Uterus (tissue), 4 donors: ENCODE measurements at places on chromosomes 1 and 21. TPM values are rescaled to one million over a fixed set of nuclear protein-coding genes. Genes with fewer than 3 reads are reported as not detected.
A peak's percentile ranks its signal among the peaks of the same experiment; 100 is the strongest.

IGSF9 gene
- 1.2 TPM for total RNA-seq

GRCh38 chr1:167685844-167686243 lies 35.9 kb upstream of the MPZL1 start:
- DNase-seq = no peak

DNA sequence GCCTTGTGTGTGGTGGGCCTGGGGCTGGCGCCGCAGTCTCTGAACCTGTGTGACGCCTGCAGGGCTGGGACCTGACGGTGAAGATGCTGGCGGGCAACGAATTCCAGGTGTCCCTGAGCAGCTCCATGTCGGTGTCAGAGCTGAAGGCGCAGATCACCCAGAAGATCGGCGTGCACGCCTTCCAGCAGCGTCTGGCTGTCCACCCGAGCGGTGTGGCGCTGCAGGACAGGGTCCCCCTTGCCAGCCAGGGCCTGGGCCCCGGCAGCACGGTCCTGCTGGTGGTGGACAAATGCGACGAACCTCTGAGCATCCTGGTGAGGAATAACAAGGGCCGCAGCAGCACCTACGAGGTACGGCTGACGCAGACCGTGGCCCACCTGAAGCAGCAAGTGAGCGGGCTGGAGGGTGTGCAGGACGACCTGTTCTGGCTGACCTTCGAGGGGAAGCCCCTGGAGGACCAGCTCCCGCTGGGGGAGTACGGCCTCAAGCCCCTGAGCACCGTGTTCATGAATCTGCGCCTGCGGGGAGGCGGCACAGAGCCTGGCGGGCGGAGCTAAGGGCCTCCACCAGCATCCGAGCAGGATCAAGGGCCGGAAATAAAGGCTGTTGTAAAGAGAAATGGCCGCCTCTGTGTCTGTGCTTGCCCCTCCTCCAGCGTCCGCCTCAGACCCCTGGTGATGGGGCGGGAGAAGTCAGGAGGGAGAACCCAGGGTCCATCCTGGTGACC lies 788 bp downstream of the ISG15 start:
- DNase-seq = no peak

DNA sequence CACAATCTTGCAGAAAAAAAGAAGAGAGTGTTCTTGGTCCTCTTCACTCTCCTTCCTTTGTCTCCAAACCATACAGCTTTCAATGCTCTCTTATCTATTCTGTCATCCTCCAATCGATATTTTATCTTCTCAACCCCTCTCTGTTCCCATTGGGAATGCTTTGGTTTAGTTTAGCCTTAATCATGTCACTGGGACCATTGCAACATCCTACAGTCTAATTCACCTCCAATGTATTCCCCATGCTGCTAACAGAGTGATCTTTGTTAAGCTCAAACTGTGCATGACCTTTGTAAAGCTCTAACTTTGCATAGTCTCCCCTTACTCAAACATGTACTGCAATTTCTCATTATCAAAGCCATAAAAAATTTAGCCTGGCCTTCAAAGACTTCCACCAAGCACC lies 2.9 kb downstream of the MPL start:
- DNase-seq = no peak

DNA sequence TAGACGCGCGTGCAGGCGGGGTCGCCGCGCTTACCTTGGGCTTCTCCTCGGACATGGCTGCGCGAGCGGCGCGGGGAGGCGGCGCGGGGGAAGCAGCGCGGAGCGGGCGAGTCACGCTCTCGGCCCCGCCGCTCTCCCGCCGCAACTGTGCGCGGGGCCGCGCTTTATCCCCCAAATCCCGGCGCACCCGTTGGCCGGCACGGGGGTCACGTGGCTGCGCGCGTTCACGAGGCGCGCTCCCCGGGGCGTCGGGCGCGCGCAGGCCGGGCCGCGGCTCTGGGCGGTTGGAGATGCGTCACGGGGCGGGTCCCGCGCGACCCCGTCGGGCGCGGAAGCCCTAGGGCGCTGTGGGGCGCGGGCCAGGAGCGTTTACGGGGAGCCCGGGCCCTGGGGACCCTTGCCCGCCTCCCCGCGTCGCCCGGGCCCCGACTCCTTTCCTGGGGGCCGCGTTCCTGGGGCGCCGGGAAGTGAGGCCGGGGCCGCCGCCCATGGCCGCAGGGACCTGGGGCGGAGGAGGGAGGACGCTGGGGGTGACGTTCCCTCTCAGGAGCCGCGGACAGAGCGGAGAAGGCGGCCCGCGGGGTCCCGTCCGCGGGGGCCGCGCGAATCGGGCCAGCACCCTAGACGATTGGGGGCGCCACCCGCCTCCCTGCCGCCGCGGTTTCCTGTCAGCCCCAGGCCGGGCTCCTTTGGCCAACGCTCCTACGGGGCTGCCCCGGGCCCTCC lies at the start of gene SUMO3:
SUMO3 (minus strand) TSS at position 149 of the 726 bp plus-strand sequence; CDS start at position 55, 94 bp downstream.
- peak; percentile 88 for DNase-seq

GRCh38 chr1:99849413-99849743 lies 783 bp upstream of the AGL start:
- no peak for DNase-seq
